ENCODE measurements at places on chromosomes 6 and 20.

GRCh38 chr20:46349742-46350056, 41.4 kb upstream of the CDH22 start:
- DNase-seq, result no peak

DNA sequence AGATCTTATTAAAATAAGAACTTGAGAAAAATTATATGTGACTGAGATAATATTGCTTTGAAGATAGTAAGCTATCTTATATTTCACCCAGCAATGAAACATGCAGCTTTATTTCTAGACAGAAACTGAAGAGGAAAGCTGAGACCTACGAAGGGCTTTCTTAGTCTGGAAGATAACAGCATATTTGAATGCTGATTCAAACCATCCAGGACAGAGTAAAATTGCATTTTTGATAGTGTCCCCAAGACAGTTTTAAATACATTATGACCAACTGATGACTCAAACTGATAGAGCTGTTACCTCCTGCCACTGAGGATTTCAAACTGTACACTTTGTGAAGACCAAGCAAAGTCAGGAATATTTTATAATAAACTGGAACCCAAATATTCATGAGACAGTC, 409.6 kb downstream of the GRIK2 start:
- no peak for DNase-seq

DNA sequence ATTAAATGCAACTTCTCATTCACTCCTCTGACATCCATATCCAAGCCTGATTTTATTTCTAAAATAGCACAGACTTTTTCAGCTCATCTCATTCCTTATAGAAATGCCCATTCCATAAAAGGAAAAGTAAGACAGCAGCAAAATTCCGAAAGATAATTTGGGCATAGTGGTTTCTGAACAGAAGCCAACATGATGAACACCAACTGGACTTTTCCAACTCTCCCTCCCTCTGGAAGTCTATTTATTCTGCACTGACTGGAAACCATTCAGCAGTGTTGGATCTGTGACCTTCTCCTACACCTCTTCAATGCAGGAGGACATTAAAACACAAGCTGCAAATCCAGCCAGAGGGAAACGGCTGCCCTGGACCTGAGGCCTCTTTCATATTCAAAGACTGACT, 306.2 kb upstream of the NT5E start:
- no peak for DNase-seq

DNA sequence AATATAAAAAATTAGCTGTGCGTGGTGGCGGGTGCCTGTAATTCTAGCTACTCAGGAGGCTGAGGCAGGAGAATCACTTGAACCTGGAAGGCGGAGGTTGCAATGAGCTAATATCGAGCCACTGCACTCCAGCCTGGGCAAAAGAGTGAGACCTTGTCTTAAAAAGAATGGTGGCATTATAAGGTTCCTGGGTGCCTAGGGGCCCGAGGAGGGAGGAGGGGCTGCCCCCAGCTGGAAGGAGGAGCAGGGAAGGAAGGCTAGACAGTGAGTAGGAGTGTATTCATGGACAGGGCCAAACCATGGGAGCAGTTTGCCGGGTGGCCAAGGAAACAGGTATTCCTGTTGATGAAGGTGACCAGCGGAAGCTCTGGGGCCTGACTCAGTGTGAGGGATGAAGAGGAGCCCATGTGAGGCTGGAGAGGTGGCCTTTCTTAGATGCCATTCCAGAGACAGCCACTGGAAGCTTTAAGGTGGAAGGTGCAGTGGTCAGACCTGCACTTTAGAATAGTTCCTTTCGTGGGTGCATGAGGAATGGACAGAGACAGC, 24.2 kb downstream of the MANBAL start:
- no peak for DNase-seq

DNA sequence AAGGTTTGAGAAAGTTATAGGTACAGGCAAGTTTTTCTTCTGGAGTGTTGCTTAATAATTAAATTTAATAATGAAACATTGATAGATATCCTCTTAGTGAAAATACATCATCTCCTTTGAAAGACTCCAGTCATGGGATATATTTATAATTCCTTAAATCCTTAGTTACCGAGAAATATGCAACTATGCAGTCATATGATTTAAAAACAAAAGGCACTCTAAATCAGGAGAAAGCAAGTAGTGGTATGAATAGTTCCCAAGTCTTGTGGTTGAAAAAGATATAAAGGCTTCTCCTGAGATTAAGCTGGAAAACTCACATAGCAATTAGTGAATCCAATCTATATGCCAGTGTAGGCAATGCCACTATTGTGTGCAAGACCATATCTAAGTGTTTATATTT, 475.4 kb downstream of the EYS start:
- no peak for DNase-seq

DNA sequence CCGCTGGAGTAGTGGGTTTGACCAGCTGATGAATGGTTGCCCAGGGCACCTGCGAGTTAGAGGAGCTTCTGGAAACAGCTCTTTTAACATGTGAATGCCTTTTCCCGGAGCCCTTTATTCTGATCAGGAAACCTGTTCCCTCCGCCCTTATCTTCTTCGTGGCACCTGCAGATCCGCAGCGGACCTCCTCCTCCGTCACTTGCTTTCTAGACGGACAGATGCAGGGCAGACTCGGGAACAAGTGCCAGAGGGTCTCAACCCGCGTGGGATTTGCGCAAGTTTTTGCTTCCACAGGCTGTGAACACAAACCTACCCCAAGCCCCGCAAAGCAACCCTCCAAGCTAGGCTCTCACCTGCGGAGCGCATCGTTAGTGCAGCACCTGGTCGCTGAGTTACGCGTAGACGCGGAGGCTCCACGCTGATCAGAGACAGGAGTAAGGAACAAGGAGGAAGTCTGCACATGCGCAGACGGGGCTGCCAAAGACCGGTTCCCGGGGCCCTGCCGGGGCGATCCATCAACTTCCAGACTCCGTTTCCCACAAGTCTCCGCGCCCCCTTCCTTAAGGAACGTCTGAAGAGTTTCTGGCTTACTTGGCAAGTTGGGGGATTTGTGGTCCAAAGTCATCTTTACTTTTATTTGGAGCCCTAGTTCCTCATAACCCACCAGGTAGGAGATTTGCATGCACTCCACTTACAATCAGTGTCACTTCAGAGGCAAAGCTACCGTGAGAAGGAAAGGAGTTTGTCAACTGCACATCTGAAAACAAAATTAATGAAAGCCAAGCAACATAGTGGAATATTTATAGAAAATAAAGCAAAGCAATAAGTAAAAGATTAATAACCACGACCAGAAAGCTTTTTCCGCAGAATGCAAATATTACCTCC, 52.7 kb upstream of the ELMO2 start:
- no peak for DNase-seq

DNA sequence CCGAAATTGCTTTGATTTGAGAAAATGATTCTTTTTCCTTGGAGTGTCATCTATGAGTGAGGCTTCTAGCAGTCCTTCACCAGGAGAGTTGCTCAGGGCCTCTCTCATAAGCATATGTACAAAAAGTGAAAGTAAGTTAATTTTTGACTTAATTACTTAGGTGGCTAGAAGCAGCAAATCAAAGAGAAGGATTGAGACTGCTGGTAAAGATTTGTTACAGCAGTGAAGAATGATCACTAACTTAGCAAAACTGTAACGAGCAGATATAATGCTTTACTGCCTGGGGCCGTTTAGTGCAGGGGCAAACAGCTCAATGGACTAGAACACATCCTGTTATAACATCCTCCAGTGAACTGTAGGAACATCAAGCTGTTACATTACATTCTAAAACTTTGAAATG, 167.8 kb upstream of the RIPOR2 start:
- DNase-seq, result no peak

GRCh38 chr20:22430154-22430745, 154.1 kb downstream of the FOXA2 start:
- no peak for DNase-seq

GRCh38 chr6:105562027-105562426, 159.1 kb upstream of the PREP start:
- DNase-seq, result no peak

DNA sequence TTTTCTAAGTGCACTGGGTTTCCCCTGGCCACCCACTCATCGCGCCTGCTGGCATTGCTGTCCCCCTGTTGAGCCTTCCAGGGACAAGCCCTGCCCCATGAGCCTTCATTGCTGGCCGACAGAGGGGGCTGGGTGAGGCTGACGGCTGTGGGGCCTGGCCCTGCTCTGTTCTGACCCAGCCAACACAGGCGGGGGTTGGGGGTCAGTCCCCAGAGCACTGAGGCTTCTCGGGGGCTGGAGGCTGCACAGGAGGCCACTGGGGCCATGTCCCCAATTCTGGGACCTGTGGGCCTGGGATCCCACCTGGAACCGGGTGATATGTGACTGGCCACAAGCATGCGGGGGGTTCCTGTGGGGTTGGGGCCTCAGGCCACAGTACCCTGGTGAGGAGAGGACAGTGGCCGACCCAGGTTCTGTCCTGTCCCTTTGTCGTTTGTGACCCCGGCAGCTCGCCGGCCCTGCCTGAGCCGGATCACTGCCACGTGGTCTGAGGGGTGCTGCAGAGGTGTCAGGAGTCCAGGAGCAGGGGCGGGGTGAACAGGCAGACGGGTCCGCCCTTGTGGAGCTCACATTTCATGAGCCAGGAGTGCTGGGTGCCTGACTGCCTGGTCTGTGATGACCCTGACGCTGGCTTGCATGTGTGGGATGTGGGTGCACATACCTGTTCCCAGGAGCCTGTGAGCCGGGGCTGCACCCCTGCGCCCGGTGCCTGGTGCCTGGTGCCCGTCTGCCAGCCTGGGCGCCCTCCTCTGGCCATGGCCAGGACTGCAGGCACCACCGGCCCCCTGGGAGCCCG, 2.1 kb upstream of the COL20A1 start:
- no peak for DNase-seq

DNA sequence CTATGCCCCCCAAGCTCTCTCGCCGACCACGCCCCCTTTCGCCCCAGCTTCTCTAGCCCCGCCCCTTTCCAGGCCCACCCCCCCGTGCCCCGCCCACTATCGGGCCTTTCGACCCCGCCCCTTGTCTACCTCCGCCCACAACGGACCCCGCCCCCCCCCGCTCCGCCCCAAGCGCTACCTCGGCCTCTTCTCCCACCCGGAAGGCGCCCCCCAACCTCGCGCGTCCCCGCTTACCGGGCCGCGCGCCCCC, 200 bp downstream of the ZBTB22 start:
- DNase-seq, result no peak

DNA sequence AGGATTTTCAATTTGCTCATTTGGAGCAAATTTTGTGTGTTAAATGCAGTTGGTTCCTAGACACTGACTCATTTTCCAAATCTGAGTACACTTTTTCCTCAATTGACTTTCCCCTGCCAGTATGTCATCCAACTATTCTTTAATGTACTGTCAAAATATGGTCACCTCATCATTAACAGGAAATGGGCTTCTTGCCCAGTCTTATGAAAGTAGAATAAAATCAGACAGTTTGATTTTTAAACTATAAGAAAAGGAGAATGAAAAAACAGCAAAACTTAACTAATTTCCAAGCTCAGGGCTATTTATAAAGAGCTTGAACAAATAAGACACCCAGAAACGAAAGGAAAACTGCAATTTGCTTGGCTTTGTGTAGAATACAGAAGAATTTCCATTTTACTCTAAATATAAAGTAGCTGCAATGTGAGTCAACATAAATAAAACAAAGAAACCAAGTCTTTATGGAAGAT, 43.7 kb upstream of the RAB23 start:
- no peak for DNase-seq

DNA sequence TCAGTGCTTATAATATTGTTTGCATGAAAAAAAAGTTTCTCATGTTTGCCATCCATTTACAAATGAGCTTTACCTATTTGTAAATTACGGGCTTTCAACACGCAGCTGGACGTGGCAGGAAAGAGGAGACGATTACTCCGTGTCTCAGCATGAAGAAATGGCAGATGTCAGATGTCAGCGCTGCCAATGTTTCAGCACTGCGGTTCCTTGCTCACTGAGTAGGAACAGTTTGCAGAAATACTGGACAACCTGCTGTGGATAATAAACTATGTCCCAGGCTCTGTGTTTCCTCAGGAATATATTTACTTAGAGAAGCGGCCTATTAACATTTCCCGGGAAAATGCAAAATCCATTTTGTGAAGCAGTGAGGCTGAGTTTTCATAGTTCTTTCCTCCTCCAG, 22.7 kb downstream of the RAMACL start:
- no peak for DNase-seq

- no peak for DNase-seq
These were observed 19.7 kb upstream of the NTSR1 start for GRCh38 chr20:62688855-62689460.

- peak; percentile 49 for DNase-seq
These were observed 33.3 kb downstream of the LRP11 start for GRCh38 chr6:149830731-149831307.

DNA sequence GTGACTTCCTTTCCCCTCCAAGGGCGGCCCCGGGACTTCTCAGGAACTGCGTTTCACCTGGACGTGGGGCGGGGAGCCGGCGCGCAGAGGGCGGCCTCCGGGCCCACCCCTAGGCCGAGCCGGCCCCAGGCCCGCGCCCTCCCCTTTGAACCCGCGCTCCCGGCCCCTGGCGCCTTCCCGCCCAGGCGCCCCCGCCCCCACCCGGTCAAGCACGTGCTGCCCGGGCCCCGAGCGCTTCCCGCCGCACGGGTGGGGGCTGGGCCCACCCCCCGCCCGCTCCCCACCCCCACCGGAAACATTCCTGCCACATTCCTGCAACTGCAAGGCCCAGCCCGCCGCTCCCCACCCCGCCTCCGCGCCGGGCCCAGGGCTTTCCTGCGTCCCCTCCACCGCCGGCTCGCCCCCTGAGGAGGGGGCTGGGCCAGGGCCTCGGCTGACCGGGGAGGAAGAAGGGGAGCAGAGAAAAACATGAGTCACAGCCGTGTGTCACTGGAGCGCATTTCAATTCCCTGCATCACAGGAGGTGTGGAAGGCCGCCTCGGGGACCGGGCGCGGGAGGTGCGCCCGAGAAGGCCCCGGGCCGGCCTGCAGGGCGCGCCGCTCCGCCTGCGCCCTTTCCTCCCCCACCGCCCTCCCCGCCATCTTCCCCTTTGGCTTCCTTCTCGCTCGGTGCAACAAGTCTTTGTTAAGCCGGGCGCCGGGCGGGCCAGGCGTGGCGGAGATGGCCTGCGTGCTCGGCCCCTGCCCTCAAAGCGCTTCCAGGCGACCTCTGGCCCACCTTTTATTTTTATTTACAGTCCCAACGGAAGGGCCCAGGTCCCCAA, 1.2 kb upstream of the HMGA1 start:
- peak; percentile 57 for DNase-seq

DNA sequence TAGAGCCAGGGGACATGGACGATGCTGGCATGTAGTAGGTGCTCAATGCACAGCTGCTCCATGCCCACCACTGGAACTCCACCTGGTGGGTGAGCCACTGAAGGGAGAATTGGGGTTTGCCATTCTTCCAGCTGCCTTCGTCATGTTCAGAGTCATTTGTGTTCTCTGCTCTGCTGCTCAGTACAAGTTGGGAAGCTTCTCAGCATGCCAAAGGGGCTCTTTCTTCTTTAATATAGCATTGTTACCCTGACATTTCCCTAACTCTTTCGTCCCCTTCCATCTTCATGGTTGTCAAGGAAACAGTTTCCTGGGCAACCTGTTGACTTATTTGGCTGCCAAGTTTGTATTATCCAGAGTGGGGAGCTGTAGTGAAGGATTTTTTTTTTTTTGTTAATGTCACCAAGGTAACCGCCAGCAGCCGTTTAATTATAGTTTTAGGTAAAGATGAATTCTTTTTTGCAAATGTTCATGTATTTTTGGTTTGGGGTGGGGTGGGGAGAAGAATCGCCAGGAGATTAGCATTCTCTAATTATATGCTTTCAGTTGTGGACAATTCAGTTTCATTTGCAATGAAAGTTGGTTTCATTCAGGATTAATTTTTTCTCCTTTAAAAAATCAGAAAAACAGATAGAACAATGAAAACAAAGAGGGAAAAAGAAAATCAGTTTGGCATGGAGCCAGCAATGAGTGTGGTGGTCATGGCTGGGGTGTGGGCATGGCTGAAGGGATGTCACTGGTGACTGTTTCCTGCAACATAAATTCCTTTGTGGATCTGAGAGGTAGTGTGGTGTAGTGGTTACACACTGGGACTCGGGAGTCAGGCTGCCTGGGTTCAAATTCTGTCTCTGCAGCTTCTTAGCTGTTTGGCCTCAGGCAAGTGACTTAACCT, 73.0 kb upstream of the KCNG1 start:
- DNase-seq, result no peak
